Heart left ventricle (tissue), 16 donors: ENCODE measurements at places on chromosomes 16 and 17. TPM values are rescaled to one million over a fixed set of nuclear protein-coding genes. Genes with fewer than 3 reads are reported as not detected.

- peak overlapping the region; percentile 83 for H3K4me3 ChIP-seq
- H3K27me3 ChIP-seq = no peaks in the 10 kb centered on the region
- peaks cover 47% of the 10 kb centered on the region for H3K4me1 ChIP-seq
- peak overlapping the region; percentile 96 for H3K27ac ChIP-seq
- DNase-seq = peak; percentile 83
Measured at GRCh38 chr17:75877752-75878173, 618 bp downstream of the TRIM47 start.

- H3K27ac ChIP-seq = no peak overlapping the region
- H3K36me3 ChIP-seq = no peaks in the 10 kb centered on the region
- no peak for DNase-seq
- no peaks in the 10 kb centered on the region for H3K27me3 ChIP-seq
Measured at GRCh38 chr16:81708266-81709015, 70.7 kb upstream of the PLCG2 start.

DNA sequence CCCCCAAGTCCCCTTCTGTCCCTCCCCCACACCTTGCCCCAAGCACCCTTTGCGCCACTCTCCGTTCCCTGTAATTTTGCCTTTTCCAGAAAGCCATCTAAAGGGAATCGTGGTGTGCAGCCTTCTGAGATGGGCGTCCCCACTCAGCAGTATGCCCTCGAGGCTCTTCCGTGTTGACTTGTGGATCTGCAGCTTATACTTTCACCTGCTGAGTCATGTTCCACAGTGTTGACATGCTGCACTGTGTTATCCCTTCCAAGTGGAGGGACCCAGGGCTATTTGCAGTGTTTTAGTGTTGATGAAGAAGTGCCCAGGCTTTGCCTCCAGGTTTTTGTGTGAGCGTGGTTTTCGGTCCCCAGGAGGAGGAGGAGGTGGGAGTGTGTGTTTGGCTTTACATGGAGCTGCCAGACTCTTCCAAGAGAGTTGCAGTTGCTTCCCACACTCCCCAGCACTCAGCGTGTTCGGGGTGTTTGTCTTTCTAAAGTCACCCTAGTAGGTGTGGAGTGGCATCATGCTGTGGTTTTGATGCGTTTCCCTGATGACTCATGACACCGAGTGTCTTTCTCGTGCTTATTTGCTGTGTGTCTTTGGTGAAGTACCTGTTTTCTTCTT lies 32.1 kb upstream of the JPT2 start:
- H3K27me3 ChIP-seq = no peaks in the 10 kb centered on the region
- H3K27ac ChIP-seq = no peak overlapping the region
- no peak overlapping the region for H3K4me3 ChIP-seq

Gene PTX4
- 0.04 TPM for polyA plus RNA-seq
